ENCODE measurements at places on chromosomes 12 and 14.

DNA sequence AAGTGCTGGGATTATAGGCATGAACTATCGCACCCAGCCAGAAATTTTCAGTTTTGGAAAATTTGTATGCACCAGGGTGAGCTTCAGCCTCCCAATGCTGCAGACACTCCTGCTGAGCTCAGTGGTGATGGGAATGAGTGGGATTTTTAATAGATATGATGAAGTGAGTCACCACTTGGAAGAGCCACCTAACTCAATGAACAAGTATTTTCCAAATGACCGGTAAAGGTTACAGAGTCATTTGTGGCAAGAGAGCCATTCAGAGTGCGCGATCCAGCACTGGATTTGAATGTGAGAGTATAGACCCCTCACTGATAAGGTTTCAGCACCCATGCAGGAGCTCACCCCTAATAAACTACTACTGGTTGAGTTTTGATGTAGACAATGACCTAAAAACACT is 100.7 kb downstream of the PPP2R5C start:
- DNase-seq = no peak

DNA sequence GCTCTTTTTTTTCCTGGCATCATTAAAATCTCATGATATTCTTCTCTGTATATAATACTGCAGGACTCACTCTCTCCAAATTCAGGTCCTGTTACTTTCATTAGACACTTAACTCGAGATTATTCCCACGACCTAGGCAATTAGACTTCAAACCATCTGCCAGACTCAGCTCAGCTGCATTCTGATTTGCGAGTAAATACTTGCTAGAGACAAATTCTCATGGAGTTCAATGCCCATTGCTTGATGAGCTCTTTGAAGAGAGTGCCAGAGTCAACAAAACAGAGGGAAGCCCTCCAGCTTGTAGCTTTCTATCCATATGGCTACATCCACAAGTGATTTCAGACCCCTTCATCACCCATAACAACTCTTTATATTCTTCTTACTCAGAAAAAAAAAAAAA is 88.3 kb downstream of the GTF2A1 start:
- no peak for DNase-seq

DNA sequence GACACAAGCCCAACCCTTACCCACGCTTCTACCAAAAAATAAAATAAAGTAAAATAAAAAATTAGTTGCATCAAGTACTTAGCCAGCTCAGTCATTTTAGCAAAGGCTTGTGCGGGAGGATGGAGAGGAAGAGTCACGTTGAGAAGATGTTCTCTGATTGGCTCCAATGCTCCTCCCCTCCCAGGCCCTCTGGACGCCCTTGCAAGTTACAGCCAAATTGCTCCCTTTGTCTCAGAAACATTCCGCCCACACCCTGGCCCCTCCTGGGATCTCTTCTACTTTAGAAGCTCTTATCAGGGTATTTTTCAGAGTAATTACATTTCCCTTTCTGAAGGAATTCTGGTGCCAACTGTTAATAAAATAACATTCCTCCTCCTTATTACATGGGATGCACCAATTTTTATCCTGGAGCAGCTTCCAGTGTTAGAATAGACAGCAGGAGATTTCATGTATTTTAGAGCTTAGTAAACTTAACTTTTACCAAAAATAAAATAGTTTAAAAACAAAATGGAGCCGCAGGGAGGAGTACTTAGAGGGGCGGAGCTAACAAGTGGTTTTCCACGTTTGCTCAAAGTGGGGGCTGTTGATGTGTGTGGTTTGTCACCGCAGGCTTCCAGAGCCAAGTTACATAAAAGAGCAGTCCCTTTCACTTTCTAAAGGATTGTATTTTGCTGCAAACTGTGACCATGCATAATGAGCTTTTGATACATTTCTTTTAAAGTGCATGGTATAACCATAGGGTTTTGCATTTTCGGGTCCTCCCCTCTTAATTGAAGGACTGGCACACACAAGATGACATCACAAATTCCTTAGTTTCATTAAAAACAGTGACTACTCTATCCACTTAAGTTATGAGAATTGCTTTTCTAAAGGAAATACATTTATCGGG is 71.7 kb upstream of the RAP1B start:
- DNase-seq = no peak

DNA sequence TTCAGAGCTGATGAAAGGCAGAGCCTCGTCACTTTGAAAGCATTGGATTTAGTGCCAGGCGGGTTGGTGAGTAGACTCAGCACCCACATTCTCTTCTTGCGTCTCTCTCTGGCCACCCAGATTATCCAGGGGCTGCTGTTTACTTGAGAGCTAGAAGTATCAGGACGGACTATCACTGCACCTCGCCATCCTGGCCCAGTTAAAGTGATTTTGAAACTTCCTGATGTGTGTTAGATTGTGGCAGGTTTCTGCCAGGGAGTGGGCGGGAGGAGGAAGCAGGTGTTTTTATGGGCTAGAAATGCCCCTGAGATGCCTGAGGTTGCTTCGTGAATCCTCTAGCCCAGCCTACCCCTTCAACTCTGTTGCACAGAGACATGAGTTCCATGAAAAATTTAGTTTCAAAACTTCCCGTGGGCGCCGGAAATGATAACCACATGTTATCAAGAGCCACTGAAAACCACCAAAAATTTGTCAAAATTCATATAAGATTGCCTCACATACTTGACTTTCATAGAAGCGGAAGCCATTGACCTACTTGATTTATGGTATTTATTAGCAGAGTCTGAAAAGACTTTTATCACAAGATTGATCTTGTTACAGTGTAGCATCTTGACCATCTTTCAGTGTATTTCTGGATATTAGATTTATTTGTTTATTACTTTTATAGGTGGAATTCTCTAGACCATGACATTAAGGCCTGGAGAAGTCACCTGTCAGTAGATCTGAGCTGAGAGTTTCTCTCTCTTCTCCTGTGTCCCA is 466.0 kb downstream of the RAD51B start:
- DNase-seq = no peak

- no peak for DNase-seq
Measured at GRCh38 chr12:12770262-12770661, 15.2 kb upstream of the APOLD1 start.
